Osteocyte (in vitro differentiated cells): ENCODE measurements at places on chromosomes 1 and 21.

- DNase-seq = no peak
Measured at GRCh38 chr1:166156674-166157073, 10.1 kb downstream of the FAM78B start.

- DNase-seq = no peak
Measured at GRCh38 chr1:181413836-181414235, 69.5 kb upstream of the CACNA1E start.

DNA sequence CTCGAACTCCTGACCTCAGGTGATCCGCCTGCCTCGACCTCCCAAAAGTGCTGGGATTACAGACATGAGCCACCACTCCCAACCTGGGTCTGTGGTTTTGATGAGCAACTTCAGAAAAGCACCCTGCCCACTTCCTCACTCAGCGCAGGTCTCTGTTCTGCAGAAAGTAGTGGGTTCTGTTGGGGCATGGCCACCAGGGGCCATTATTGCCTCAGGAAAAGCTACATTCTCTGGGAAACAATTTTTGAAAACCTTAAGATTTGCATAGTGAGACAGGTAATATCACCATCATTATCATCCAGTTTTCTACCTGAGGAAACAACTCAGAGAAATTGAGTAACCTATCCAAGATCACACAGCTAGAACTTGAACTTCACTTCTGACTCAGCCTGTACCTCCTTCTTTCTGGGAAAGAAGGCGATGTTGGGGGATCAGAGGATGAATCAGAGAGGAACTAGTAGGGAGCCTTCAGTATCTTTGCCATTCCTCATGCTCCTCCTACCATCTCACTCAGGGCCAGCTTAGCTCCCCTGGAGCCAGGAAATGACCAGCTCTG lies 7.1 kb upstream of the NES start:
- no peak for DNase-seq

DNA sequence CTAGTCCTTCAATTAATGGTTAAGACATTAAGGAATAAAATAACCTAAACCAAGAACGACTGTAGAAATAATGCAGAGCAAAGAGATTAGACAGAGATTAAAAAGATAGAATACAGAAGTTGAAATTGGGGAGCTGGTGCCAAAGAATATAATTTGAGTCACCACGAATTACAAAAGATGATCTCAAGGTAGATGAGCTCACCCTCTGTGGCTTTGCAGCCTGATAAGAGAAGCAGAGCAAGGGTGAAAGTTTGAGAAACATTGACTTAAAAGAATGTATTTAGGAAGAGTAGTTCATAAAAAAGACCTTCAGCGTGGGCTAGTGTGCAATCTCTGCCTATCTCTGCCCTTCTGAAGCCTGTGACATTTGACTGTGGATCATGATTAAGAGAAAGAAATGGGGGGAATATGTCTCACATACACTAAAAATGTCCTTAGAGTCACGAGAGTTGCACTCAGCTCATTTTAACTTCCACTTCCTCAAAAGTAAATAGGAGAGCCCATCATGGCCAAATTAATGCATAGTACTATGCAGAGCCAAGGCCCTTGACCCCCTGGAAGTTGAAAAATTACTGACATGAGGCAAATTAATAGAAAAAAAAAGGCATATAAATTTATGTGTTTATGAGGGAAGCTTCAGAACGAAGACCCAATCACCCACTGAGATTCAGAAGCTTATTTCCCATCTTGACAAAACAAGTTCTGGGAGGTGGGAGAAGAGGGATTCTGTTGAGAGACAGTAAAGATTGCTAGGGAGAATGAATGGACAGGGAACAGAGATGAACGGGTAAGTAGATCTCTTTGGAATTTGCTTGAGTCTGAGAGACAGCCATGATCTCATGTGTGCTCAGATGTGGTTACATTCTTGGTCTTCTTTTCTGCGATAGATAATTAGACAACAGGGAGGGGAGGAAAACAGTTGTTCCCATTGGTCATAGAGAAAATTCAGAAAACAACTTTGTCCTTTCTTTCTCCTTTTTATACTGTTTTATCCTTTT lies 395.4 kb upstream of the LRRC7 start:
- no peak for DNase-seq

DNA sequence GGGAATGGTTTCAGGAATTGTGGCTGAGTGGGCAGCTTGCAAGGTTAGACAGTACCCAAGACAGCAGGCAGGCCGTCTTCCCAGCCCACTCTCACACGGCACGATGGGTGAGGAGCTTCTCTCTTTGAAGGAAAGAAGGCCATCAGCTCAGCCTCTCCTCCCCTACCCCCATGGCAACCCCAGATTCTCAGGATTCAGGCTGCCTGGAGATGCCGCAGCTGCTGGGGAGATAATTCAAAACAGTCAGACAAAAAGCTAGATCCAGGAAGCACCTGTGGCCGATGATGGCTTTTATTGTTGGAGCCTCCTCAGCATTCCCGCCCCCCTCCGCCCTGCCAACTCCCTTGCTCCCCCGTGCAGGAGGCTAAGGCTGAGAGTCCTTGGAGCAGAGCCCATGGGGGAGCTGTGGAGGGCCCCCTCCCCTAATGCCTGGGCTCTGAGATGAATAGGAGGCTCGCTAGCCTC lies 220.5 kb downstream of the TRABD2B start:
- DNase-seq = no peak

- DNase-seq = no peak
Measured at GRCh38 chr1:86504137-86504479, 35.4 kb downstream of the CLCA1 start.

GRCh38 chr1:161781995-161782394 lies 15.9 kb downstream of the ATF6 start:
- no peak for DNase-seq

GRCh38 chr1:233543338-233544255 lies 70.3 kb upstream of the KCNK1 start:
- DNase-seq = no peak

GRCh38 chr1:36771660-36772284 lies 262.5 kb downstream of the GRIK3 start:
- no peak for DNase-seq

- DNase-seq = no peak
Measured at GRCh38 chr1:203954788-203955552, 93.6 kb downstream of the SNRPE start.

DNA sequence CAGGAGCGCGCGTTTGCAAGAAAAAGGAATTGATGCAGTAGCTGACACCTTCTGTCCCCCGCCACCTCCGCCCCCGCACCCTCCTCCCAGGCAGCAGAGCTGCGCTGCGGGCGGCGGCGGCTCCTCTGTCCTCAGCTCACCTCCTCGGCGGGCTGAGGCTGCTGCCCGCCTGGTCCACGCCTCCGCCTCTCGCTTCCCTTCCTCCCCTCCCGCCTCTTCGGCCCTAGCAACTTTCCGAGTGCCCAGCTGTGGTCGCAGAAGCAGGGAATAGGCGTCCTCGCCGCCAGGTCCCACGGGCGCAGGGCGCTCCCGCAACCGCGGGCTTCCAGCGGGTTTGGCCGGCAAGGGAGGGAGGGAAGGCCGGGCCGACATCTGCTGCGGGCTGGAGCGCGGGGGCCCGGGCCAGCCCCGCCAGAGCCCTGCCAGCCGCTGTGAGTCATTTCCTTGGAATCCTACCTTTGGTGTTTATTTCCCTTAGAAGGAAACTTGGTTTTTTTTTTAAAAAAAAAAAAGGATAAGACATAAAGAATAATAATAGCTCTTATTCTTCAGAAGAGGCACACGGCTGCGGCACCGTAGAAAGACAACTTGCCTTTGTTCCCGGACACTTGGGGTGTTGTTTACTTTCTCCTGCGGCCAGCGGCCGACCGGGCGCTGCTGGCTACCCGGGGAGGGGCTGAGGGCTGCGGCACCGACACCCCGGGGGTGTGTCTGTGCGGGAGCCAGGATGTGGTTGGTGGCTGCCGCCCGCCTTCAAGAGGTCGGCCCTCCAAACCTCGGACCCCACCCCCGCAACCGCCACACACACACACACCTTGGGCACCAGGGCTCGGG lies 1.1 kb downstream of the SERTAD4 start:
- DNase-seq = no peak

DNA sequence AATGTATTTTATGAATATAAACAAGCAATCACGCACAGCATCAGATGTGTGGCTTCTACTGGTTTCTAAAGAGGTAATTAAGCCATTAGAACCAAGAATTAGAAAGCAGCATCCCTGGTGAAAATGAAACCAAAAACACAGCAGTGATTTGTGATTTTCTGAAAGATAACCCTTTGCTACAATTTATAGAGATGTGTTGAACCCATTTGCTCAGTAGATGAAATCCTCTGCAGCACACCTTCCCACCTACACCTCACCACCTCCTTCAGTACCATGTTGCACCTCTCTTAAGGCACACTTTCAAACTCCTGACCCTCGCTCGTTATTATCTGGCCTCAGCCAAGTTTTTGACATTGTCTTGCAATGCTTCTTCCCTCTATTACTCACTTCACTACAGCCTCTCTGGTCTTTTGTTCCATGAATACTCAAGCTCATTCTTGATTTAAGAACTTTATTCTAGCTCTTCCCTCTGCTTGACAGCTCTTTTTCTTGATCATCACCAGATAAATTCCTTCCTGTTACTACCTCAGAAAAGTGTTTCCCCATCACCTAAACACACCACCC lies 38.6 kb downstream of the NSL1 start:
- DNase-seq = no peak

GRCh38 chr1:201414051-201414738 lies 7.3 kb downstream of the TNNI1 start:
- no peak for DNase-seq

DNA sequence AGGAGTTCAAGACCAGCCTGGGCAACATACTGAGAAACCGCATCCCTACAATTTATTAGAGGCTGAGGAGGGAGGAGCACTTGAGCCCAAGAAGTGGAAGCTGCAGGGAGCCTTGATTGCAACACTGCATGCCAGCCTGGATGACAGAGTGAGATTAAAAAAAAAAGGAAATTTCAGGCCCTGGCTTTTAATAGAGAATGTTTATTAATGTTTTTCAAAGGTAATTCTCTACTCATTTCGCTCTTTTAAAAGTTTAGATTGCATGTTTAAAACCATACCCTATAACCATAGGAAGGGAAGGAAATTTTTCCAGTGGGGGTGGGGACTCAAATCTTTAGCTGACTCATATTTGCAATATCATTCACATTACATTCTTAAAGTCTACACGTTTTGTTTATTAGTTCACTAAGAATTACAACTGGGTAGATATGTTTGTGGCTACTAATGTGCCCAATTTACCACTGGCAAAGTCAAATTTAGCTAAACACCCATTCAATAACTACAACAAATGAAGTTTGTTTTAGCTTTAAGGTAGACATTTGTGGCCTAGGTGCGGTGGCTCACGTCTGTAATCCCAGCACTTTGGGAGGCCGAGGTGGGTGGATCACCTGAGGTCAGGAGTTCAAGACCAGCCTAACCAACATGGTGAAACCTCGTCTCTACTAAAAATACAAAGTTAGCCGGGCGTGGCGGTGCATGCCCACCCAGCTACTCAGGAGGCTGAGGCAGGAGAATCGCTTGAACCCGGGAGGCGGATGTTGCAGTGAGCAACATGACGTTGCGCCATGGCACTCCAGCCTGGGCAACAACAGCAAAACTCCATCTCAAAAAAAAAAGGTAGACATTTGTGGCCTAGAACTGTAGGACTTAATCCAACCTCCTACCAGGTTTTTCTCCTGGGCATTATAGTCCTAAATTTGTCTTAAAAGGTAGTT lies 5.0 kb downstream of the KDM5B start:
- DNase-seq = peak; percentile 19

DNA sequence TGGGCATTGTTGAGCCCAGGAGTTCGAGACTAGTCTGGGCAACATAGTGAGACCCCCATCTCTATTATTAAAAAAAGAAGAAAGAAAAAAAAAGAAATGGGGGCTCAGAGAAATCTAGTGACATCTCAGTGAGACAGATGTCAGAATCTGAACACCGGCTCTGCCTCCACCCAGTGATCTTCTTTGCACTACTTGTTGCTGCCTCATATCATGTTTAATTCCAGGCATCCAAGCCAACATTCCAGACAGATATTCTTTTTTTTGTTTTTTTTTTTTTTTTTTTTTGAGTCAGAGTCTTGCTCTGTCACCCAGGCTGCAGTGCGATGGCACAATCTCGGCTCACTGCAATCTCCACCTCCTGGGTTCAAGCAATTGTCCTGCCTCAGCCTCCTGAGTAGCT lies 5.0 kb upstream of the ARL8A start:
- DNase-seq = no peak

- no peak for DNase-seq
Measured at GRCh38 chr1:101064697-101065096, 39.1 kb upstream of the DPH5 start.

DNA sequence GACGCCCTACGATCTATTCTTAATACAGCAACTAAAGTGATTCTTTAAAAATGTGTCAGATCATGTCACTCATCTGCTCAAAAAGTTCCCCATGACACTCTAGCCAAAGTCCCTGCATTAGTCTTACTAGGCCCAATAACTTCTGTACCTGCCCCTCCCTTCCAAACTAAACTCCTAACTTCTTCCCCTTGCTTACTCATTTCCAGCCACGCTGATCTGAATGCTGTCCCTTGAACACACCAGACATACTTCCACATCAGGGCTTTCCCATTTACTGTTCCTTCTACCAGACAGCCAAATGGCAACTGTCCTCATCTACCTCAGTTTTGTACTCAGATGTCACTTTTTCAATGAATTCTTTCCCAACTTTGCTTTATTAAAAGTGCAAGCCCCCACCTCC lies 1.2 kb downstream of the PPT1 start:
- DNase-seq = no peak

DNA sequence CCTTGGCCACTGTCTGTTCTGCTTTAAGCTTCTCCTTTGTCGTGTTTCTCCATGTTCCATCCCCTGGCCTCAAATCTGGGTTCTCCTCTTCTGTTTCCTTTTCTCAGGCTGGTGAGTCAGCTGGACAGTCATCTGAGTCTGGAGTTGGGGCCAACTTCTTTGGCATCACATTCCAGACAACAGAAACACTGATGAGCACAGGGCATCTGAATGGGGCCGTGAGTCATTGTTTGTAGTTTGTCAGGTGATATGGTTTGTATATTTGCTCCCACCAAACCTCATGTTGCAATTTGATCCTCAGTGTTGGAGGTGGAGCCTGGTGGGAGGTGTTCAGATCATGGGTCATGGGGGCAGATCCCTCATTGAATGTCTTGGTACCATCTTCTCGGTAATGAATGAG lies 14.3 kb upstream of the OLIG2 start:
- DNase-seq = peak; percentile 30

GRCh38 chr1:147337040-147337630 lies 94.7 kb downstream of the CHD1L start:
- no peak for DNase-seq

DNA sequence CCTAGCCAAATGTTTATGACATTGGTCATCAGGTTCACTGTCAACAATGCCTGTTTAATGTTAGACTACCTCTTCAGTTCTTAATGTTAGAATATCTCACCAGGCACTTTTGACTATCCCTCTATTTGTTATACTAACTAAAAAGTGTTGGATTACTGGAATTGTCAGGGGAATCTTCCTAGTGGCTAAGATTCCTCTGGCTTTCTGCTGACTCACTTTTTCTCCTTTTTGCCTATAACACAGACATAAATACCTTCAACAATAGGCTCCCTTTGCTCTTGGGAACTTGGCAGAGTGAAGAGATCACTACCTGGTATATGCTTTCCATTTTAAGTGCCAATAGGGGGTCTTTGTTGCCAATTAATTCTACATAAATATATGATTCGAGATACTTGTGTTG lies 68.5 kb downstream of the TMEM200B start:
- no peak for DNase-seq

- peak; percentile 10 for DNase-seq
Measured at GRCh38 chr1:33906156-33906555, 42.3 kb downstream of the HMGB4 start.

GRCh38 chr1:187641463-187641862 lies 812.7 kb downstream of the PLA2G4A start:
- no peak for DNase-seq
